ENCODE measurements at places on chromosomes 12 and 14.

GRCh38 chr12:110253176-110253575, 27.9 kb upstream of the ATP2A2 start:
- no peak for DNase-seq

GRCh38 chr12:26839512-26839911, 6.5 kb upstream of the ITPR2 start:
- DNase-seq: no peak

DNA sequence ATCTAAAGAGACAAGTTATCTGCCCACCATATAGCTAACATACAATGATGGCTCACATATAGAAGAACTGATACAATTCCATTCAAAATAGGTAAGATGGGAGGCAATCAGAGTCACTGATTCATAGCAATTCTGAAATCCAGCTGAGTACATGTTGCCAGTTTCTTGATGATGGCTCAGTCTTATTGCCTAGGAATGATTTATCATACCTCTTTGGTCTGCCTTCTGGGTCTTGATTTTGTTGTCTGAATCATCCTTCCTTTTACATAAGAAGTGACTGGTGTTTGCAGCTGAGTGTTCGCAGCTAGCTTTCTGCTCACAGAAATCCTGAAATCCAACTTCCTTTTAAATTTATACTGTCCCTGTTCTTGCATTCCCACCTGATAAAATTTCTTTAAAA, 463.2 kb upstream of the MGAT4C start:
- DNase-seq: no peak

- no peak for DNase-seq
Measured at GRCh38 chr12:127149226-127149964, 1117.6 kb upstream of the TMEM132C start.

GRCh38 chr12:75738486-75738885, 227.1 kb upstream of the KRR1 start:
- DNase-seq: no peak

GRCh38 chr12:104342635-104343249, 39.2 kb downstream of the EID3 start:
- no peak for DNase-seq

DNA sequence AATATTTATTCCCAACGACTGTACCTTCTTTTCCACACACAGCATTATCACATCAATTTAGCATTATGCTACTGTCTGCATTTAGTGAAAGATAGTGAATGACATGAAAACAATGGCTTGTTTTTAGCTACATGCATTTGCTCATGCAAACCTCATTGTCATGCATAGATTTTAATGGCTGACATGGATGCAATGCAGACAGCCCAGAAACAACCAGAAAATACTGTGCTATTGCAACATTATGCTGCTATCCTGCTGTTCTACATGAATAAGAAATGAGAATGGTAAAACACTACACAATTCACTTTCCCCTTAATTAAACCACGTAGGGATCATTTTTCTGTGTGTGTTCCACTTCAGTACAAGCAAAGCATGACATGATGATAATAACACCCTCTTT, 90.8 kb downstream of the LIN7A start:
- DNase-seq: no peak

DNA sequence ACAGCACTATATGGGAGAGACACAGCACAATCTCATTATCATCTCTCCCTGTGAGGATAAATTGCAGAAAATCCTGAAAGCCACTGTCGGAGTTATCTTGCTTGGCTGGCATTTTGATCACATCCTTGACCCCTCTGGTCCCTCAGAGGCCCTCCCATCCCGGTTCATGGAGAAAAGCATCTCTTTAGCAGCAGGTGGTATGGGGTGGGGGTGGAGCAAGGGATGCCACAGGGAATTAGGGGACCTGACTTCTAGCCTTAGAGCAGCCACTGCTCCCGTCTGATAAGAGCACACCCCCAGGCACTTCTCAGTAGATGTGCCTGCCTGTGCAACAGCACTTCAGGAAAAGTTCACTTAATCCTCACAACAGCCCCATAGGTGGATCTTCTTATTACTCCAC, 38.6 kb downstream of the GRIN2B start:
- no peak for DNase-seq

DNA sequence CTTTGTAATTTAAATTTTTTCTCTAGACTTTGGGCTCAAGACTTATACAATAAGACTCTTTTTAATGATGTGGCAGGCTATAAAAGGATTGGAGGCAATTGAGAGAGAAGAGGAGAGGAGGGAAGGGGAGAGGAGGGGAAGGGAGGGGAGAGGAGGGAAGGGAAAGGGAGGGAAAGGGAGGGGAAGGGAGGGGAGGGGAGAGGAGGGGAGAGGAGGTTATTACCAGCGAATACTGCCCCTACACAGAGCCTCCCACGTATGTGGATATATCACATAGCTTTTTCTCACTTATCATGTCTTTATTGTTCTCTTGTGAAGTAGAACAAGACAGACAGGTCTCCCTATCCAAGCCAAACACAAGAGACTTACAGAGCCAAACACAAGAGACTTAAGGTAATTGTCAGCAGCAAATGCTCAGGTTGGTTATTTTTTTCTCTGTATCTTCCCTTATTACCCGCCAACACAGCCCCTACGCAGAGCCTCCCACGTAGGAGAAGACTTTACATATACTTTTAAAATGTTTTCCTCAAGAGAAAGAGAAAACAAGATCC, 63.1 kb downstream of the DRAM1 start:
- DNase-seq: no peak

- no peak for DNase-seq
Measured at GRCh38 chr14:88682495-88683114, 110.1 kb downstream of the EML5 start.

DNA sequence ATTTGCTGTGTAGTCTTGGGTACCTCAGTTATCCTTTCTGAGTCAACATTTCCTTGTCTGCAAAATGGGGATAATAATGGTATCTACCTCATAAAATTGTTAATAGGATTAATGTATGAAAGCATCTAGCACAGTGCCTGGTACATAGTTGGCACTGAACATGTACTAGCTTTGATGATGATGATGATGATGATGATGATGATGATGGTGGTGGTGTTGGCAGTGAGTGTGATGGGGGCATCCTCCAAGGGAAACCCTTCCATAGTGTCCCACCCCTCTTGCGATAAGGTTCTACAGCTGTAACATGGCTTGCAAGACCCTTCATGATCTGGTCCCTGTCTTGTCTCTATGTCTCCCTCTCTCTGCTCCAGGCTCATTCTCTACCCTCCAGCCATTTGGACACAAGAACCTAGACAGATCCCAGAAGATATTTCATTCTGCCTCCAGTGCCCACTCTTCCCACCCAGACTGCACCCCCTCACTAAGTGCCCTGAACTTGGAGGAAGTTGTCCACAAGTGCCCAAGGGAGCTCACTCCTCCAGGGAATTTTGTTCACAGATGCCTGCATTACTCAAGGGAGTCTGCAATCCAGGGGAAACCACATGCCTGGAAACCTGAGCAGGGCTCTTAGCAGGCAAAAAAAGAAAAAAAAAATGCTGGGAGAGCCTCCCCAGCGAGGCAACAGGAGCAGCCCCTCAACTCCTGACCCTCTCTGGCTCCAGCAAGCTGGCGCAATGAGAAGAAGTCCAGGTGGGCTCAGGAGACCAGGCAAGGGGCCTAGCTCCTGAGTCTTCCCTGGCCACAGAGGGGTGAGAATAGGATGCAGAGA, 10.1 kb upstream of the BDKRB1 start:
- DNase-seq: no peak

GRCh38 chr12:65155784-65156183, 13.6 kb upstream of the LEMD3 start:
- no peak for DNase-seq

GRCh38 chr14:61252369-61253063, 28.6 kb downstream of the TMEM30B start:
- DNase-seq: peak; percentile 80

- DNase-seq: no peak
Measured at GRCh38 chr12:66541426-66541825, 137.4 kb downstream of the GRIP1 start.

DNA sequence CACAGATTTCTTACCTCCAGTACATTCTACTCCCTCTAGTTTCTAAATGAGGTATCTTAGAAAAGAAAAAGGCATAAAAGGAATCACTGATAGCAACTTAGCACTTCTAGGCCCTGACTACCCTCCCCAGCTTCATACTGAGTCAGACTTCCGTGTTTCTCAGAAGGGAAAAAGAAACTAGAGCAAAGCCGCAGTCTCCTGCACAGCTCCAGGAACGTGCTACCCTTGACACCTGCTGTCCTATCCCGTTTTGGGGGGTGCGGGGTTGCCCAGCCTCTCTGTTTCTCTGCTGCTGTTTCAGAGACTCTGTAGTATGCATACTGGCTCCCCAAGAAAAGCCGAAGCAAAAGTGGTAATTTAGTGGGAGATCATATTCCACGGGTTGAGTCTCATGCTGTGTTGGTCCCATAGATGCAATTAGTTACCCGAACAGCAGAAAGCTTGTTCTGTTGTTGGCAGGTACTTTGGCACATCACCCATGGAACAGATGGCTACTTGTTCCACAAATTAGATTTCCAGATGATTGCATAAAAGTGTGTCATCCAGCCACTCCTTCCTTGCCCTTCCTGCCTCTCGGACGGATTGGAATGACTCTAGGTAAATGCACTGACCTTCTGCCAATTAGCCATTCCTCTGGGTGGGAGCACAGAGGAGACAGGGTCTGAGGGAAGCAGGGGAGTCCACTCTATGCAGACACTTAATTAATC, 438.1 kb downstream of the FUT8 start:
- DNase-seq: no peak

GRCh38 chr12:64946132-64946829, 121.8 kb downstream of the TBC1D30 start:
- peak; percentile 95 for DNase-seq

- no peak for DNase-seq
Measured at GRCh38 chr12:61369241-61369910, 890.8 kb upstream of the USP15 start.

DNA sequence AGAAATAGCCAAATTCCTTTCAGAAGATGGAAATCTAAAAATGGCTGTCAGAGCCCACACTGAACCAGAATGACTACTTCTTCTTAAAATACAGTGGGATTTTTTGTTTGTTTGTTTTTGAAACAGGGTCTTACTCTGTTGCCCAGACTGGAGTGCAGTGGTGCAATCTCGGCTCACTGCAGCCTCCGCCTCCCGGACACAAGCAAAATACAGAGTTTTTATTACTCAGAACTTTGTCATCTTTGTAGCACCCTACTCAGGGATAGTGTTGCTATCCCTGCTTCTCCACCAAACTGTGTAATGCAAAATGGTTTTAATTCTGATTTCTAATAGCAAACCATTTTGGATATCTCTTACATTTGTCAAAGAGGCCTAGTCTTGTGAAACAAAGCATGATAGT, 16.4 kb downstream of the ZNF410 start:
- DNase-seq: no peak

DNA sequence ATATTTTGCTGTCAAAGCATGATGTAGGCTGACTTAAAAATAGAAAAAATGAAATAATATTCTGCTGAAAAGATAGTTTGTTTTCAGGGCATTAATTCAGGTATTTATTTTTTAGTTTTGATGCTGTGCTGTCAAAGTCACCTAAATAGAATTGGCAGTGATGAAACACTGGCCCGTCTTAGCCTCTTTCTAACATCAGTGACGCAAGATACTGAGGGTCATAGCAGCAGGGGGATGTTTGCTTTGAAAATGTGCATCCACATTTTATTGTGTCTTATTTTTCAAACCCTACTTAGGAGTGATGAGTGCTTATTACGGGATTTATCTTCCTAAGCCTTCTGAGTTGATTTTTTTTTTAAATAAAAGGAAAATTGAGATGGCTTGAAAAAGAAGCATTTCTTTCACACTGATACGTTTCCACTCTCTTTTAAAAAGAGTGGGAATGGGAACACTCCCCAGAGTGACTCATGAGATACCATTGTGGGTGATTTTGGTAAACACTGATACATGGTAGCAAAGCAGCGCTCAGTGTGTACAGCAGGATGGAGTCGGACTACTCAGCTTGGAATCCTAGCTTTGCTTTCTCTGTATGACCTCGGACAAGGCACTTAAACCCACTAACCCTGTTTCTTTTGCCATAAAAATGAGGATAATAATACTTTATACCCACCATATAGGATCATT, 290.8 kb downstream of the ERC1 start:
- no peak for DNase-seq

DNA sequence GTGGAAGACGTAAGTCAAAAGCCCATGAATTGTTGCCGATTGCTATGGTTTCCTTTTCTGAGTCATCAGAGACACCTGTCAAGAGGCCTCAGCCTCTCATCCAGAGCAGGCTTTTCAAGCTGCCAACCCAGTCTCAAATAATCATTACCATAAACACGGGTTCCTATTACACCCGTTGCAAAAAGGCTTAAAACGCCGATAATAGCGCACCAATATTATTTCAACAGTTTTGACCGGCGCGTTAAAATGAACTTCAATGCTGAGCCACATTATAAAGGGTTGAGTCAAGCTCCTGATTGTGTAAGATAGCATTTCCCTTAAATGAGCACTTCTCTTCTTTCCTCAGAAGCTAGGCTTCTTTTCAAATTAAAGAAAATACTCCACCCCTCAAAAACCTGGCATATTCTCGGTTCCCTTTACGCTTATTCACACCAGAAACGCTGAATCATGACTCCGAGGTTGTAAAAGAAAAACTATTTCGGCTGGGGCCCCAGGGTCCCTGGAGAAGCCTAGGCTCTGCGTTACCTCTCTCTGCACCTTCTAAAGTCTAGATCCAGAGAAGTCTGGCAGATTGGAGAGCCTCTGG, 1.4 kb downstream of the TMTC1 start:
- DNase-seq: peak; percentile 38

DNA sequence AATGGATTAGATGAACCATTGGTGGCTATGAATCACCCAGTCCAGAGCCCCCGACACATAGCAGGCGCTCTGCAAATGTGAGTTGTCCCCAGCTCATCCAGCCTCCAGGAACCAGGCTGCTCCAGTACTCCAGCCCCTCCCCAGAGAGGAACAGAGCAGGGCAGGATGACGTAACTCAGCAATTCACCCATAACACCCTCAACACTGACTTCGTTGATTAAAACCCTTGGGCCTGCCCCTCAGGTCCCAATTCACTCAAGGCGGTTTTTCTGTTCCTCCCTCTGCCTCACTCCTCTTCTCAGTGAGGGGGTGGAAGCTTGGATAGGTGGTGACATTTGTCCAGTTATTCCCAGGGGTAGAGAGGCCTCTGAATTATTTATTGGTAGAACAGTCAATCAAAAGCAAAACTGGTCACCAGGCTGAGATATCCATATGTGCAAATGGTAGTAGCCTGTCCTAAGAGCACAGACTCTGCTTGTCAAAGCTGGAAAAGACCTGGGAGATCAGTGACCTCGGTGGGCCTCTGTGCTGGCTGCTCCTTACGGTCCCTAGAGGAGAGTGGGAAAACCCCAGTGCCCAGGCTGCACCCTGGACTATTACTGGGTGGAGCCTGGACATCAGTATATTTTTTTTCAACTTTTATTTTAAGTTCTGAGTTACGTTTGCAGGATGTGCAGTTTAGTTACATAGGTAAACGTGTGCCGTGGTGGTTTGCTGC, 97.0 kb downstream of the CMKLR1 start:
- DNase-seq: no peak

- DNase-seq: no peak
Measured at GRCh38 chr14:104517426-104517825, 62.1 kb upstream of the C14orf180 start.

DNA sequence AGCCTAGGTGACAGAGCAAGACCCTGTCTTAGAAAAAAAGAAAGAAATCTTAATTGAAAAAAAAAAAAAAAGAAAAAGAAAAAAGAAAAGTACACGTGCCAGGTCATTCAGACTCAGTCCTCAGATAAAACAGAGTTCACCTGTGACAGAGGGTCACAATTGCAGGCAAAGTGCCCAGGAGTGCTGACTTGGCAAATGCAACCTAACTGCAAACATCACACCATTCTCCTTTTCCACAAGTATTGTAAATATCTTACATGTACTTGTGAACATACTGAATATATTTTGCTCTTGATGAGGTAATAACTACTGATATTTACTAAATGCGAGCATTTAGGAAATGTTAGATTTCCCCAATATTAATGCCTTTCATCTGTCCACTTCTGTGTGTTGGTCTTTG, 9.0 kb upstream of the COL2A1 start:
- no peak for DNase-seq
